ENCODE measurements at places on chromosomes 4 and X.

DNA sequence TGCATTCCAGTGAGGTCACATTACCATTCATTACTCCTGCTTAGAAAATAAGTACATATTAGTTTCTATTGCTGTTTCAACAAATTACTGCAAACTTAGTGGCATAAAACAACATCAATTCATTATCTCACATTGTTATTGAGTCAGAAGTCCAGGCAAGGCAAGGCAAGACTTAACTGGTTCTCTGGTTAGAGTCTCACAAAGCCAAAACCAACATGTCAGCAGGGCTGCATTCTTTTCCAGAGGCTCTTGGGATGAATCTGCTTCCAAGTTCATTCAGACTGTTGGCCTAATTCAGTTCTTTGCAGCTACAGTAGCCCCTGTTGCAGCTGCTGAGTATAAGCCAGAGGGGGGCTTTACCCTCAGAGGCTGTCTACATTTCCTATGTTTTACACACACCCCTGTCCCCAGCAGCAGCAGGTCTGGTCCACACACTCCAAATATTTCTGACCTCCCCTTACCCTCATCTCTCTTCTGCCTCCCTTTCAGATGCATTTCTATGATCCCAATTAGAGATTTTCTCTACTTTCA is 892.1 kb upstream of the EPHA5 start:
- no peak for DNase-seq

DNA sequence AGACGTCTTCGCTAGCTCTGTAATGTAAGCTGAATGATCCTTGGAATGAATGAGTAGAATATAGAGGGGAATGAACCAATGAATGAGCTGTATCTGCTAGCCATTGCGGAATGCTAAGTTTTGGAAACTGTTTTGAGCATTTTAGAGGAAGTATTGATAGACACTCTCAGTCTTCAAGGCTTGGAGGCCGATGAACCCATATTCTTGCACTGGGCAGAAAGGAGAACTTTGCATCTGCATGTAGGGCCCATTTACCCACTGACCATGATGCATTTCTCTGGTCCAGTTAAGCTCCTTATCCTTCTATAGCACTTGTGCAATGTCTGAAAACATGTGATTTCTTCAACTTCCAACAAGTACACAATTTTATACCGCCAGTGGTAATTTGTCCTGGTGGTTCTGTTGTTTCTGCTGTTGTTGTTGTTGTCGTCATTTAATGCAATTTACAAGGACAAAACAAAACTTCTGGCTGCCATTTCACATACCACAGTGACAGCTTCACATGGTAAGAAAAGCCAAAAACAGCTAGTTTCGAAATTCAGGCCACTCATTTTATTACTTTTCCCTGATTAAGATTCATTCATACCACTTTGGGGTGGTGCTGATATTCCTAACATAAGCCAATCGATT is 85.0 kb upstream of the MTM1 start:
- no peak for DNase-seq

- no peak for DNase-seq
Observed at GRCh38 chrX:136121788-136122187, 25.5 kb upstream of the FHL1 start.

DNA sequence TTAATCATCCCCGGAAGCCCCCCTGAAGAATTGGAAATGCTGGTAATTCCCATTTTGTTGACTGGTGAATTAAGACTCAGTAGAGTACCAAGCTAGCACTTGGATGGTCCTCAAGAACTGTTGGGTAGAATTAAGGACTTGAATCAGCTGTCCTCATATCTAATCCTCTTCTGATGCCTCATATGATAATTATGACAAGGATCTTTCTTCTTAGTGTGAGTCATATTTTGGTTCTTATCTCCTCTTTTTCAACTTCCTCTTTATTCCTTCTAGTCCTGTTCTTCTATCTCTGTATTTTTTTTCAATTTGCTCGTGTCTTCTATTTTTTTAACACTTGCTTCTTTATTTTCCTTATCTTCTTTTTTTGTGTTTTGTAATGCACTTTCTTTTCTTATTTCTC is 206.3 kb upstream of the ANXA3 start:
- DNase-seq: no peak

GRCh38 chrX:94089149-94089548 is 415.1 kb downstream of the FAM133A start:
- no peak for DNase-seq

DNA sequence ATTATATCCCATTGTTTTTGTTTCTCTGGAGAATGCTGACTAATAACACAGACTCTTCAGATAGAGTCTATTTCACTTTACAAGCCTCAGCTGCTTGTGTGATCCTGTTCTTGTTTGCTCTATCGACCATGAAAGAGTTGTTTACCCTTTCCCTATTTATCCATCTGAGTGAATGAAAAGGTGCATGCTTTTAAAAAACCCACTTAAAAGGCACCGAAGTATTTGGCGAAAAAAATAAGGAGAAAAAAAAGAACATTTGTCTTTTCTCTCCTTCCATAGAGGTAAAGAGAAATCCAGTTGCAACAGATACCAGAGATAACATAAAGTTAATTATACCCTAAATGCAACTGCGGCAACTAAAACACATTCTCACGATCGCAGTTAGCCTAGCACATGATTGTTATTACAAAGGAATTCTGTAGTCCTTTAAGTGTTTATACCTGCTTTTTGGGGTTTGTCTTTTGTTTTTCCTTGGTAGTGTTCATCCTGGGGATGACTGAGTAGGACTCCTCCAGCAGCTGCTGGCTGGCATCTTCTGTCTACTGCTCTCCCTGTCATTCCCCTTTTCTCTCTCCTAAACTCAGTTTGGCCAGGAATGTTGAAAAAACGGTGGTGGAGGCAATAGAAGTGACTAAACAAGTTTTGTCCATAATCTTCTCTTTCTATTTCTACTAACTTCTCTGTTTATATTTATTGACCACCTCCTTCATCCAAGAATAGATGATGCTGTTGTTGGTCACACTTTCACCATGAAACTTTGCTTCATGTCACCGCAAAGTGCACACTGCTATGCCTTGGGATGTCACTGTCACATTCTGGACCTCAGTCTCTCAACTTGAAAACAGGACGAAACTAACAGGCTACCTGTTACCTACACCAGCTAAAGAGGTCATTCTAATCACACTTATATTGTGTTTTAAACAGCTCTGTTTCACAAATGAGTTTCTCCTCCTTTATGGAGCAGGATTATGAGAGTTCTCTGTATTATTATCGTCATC is 41.9 kb upstream of the FRAS1 start:
- no peak for DNase-seq

DNA sequence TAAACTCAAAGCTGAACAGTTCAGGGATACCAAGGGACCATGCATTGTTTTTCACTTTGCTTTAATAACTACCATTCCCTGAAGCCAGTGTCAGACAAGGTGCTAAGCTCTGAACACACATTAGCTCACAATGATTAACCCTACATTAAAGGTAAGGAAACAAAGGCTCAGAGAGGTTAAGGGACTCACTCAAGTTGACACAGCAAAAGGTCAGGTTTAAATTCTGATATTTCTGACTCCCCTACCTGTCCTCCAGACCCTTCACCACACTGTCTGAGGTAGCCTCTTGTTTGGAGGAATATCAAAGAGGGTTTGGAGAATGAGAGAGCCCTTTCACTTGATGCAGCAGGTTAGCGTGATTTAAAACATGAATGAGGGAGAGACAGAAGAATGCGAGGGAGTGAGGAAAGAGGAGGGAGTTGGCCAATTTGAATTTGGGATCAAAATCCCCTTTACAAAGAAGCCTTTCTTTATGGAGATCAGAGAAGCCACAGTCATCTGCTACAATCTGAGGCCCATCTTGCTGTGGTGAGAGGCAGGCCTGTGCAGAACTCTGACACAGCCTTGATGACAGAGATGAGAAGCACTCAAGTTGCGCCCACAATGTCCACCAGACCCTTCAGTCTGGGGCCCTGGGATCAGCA is 103.5 kb downstream of the FHDC1 start:
- DNase-seq: no peak

DNA sequence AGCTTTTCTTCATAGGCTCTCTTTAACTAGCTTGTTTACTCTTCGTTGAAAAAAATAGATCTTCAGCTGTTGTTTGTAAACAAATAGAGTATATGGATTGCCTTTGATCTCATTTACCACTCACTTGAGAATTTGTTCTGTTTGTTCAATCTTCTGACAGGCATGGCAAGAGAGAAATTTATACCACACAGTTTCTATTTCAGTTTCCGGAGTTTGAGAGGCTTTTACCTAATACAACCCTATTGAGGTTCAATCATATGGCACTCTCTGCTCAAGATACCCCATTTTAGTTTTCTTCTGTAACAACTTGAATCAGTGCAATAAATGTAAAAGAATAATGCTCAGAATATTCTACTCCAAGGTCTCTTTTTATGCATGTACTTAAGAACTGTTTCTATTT is 148.0 kb downstream of the EMCN start:
- DNase-seq: no peak

DNA sequence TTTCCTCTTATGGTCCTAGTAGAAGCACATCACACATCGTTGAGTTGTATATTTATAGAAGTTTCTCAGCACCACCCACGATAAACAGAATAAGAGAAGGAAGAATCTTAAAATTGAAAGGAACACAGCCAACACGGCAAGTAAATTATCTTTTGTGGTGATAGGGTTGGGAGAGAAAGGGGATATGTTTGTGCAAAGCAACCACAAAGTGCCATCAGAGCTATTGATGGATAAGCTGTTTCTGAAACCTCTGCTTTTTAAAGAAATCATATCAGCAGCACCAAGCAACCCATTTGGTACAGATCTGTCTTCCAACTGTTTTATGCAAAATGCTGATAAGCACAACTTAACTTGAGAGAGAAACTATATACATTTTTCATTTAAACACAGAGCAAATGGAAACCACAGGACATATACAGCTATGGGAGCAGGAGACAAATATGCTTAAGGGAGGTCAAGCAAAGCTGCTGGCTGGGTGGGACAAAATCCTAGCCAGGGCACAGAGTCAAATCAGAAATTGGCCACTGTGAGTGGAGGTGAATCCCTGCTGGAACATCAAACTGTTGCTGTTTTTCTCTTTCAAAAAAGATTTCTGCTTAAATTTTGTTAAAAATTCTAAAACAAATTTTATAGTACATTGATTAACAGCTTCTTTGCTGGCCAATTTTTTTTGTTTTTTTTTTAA is 194.0 kb upstream of the HHIP start:
- no peak for DNase-seq

DNA sequence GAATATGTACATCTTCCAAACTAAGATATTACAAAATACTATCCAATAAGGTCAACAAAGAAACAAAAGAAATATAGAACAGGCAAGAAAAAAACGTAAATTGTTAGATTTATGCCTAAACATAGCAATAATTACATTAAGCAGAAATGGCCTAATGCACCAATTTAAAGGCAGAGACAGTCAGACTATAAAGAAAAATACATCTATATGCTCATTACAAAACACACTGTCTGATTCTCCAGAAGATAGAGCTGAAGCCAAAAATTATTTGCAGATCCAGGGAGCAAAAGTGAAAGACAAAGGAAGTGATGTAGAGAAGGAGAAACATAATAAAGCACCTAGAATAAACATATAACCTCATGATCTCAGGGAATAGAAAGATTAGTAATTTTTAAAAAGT is 246.9 kb downstream of the PAPSS1 start:
- DNase-seq: no peak

DNA sequence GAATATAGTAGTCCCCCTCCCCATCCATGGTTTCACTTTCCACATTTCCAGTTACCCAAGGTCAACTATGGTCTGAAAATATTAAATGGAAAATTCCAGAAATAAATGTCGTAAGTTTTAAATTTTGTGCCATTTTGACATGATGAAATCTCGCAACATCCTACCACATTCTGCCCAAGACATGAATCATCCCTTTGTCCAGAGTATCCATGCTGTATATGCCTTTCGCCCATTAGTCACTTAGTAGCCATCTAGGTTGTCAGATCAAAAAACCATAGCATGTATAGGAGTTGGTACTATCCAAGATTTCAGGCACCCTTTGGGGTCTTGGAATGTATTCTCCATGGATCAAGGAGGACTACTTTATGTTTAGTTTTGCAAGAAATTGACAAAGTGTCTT is 8.3 kb downstream of the PRRG1 start:
- DNase-seq: no peak

DNA sequence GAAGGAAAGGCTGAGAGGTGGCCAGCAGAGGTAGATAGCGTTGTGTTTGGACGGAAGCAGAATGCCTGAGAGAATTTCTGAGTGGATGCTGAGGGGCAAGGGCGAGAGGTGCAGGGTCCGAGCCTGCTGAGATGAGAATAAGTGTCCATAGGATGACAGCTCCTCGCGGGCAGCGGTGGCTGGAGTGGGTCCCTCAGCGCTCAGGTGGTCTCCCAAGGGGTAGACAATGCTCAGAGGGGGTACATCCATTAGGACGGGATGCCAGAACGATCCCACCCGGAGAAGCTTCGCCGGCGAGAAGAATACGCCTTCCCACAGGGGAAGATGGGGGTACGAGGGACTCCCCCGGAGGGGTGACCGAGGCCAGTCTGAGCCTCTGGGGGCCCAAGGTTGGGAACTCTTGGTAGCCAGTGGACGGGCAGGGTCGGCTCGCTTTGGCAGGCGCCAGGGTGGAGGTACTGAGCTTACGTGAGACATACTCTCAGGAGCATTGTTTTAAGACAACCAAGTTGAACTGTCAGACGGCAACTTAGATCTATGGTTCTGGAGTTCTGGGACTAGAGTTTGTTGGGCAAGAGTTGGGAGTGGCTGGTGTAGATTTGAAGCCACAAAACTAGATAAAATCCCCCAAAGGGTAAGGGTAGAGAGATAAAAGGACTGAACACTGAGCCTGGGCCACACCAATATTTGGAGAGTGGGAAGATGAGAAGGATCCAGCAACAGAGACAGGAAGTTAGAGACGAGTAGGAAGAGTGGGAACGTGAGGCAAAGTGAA is 15.8 kb downstream of the BRCC3 start:
- DNase-seq: no peak

DNA sequence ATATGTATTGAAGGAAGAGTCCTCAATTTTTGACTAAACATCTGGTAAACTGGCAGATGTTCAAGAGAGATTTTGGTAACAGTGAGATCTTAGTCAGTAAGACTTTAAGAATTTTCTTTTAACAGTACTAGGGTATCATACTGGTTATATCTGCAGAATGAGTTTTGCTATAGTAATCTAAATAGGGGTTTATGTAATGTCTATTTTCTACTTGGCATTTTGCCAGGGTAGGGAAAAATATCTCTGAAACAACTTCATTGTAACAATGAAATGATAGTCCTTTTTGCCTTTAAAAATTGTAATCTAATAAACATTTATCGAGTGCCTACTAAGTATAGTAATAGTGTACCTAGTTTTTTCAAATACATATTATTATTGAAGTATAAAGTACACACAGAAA is 32.1 kb downstream of the XK start:
- DNase-seq: no peak

- no peak for DNase-seq
Observed at GRCh38 chrX:10048707-10049106, 81.5 kb downstream of the CLDN34 start.

DNA sequence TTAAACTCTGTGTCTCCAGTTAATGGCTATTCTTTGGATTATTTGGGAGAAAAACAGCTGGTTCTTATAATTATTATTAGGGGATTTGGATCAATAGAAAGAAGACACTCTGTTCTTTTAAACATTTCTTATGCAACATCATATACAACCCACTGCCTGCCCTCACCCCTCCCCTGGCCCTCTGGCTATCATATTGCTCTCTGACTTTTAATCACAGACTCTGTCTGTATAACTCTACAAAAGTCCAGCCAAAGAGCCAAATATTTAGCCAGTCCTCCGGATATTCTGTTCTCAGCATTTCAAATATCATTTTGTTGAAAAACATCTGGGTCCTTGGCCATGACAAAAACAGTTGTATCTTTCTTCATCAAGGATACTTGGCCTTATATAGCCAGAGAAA is 19.0 kb upstream of the PACRGL start:
- DNase-seq: no peak

All from substantia nigra (tissue), 51 donors.